Chondrocyte (in vitro differentiated cells): ENCODE measurements at places on chromosomes 7 and 10. TPM values are rescaled to one million over a fixed set of nuclear protein-coding genes. Genes with fewer than 3 reads are reported as not detected.

Gene CALML3
- not detected in 3 replicates for total RNA-seq

Gene CTAGE4
- 0.47 TPM in 1 of 3 replicates, not detected in the others for total RNA-seq

Gene HTR5A
- total RNA-seq: not detected in 3 replicates

Gene TMEM26
- total RNA-seq: 0.92 to 1.9 TPM (median 1.0 TPM) in 3 replicates

Gene CRYGN
- not detected in 3 replicates for total RNA-seq

Gene POM121C
- 40.7 to 41.4 TPM (median 41.1 TPM) in 3 replicates for total RNA-seq

Gene SLC12A9
- 23.5 to 26.6 TPM (median 26.0 TPM) in 3 replicates for total RNA-seq

GRCh38 chr7:143408686-143409561 lies at the start of gene EPHA1:
Gene EPHA1 (minus strand): TSS chr7:143408856. CDS start chr7:143408805, 51 bp downstream.
- no peak for DNase-seq

DNA sequence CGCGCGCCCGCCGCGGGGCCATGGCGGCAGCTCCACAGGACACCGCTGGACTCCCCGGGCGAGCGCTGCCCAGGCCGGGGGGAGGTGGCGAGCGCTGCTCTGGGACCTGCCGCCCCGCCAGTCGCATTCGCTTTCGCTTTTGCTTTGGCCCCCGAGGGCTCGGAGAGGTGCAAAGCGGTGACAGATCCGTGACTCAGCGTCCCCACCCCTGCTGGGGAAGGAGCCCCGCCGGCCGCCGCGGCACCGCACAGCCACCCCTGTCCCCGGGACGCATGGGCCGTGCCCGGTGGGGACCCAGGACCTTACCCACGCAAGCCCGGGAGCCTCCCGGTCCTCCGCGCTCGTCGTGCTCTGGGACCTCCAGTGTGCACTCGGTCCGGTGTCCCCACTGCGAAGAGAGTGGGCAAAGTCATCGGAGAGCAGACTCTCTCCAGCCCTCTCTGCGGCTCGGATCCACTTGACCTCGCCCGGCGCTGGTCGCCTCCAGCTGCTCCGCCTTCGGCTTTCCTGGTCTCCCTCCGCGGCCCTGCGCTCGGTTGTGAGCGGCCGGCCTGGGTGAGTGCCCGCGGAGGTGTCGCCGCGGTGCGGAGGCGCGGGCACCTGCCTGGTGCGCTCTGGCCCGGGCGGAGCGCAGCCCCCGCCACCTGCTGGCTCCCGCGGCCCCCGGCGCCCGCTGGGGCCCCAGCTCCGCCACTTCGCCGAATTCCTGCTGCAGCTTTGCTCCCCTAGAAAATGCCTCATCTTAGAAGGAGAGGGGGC lies at the start of gene IL15RA:
TSS of gene IL15RA (minus strand) at position 73 of the 759 bp plus-strand sequence. CDS start at position 22, 51 bp downstream.
- no peak for DNase-seq

DNA sequence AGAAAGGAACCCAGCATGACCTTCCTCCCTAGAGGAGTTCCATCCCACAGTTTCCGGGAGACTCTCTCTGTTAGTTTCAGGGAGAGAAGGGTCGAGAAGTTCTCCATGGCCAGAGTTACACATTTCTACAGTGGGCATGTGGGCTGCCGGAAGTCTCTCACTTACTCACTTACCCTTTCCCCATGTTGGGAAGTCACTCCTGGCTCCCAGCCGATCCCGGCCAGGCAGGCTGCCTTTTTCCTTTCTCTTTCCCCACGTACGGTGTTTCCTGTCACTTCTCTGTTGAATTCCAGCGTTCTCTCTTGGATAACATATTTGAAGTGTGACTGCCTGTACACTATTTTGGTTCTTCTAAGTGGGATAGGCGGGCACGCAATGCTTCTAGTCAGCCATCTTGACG lies 3.5 kb downstream of the TEX36 start:
- no peak for DNase-seq

- DNase-seq: no peak
Observed at GRCh38 chr7:143068446-143068845, 16.3 kb downstream of the OR6V1 start.

GRCh38 chr10:454860-455259 lies 234.6 kb downstream of the DIP2C start:
- no peak for DNase-seq

- no peak for DNase-seq
Observed at GRCh38 chr10:4006051-4006450, 221.0 kb upstream of the KLF6 start.
